Esophagus muscularis mucosa (tissue), 4 donors: ENCODE measurements at places on chromosomes 7 and 10. TPM values are rescaled to one million over a fixed set of nuclear protein-coding genes. Genes with fewer than 3 reads are reported as not detected.

DNA sequence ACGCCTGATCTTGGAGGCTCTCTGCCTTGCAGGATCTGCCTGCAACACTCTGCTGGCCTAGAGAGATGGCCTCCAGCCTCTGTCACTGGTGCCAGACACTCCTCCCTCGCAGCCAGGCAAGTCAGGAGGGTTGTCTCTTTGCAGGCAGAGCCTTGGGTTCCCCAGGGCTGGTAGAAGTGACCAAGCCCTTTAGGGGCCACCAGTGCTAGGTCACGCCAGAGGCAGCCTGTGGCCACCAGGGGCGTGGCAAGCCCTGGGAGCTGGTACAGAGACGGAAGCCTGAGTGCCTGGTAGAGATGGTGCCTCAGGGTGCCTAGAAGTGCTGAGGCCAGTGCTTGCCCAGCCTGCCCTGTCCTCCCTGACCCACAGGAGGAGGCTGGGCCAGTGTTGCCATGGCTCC lies 9.1 kb downstream of the ADCYAP1R1 start:
- no peak for DNase-seq
- H3K27ac ChIP-seq = no peak overlapping the region
- H3K27me3 ChIP-seq = no peaks in the 10 kb centered on the region
- H3K36me3 ChIP-seq = no peaks in the 10 kb centered on the region
- no peak overlapping the region for H3K4me3 ChIP-seq
- no peaks in the 10 kb centered on the region for H3K4me1 ChIP-seq

- H3K27me3 ChIP-seq = no peaks in the 10 kb centered on the region
- no peak overlapping the region for H3K27ac ChIP-seq
- H3K4me1 ChIP-seq = no peaks in the 10 kb centered on the region
- no peak for DNase-seq
- no peak overlapping the region for H3K4me3 ChIP-seq
These were observed 50.8 kb downstream of the C10orf120 start for GRCh38 chr10:122648599-122649428.

DNA sequence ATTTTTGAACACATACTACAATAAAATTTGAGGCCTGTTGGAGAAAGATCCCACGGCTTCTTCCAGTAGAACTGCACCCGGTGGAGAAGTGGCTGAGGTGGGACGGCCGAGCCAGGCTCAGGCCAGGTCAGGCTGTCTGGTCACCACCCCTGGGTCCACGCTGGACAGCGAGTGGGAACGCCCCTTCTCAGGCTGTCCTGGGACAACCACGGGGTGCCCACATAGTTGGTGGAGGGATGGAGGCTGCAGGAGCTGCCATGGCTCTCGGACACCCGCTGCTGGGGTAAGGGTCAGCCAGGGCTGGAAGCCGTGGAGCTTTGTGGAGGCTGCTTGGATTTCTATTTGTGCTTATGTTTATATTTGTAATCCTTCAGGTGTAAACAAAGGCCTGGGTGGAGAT lies 206.5 kb downstream of the DNAJB6 start:
- peaks cover 3% of the 10 kb centered on the region for H3K36me3 ChIP-seq
- no peak overlapping the region for H3K4me3 ChIP-seq
- DNase-seq = no peak
- H3K27ac ChIP-seq = no peak overlapping the region
- H3K27me3 ChIP-seq = no peaks in the 10 kb centered on the region

- DNase-seq = no peak
- H3K4me1 ChIP-seq = peaks cover 52% of the 10 kb centered on the region
- H3K27me3 ChIP-seq = no peaks in the 10 kb centered on the region
- peaks cover 7% of the 10 kb centered on the region for H3K36me3 ChIP-seq
- peak overlapping the region; percentile 61 for H3K27ac ChIP-seq
These were observed 13.7 kb downstream of the CCDC6 start for GRCh38 chr10:59892697-59893096.

DNA sequence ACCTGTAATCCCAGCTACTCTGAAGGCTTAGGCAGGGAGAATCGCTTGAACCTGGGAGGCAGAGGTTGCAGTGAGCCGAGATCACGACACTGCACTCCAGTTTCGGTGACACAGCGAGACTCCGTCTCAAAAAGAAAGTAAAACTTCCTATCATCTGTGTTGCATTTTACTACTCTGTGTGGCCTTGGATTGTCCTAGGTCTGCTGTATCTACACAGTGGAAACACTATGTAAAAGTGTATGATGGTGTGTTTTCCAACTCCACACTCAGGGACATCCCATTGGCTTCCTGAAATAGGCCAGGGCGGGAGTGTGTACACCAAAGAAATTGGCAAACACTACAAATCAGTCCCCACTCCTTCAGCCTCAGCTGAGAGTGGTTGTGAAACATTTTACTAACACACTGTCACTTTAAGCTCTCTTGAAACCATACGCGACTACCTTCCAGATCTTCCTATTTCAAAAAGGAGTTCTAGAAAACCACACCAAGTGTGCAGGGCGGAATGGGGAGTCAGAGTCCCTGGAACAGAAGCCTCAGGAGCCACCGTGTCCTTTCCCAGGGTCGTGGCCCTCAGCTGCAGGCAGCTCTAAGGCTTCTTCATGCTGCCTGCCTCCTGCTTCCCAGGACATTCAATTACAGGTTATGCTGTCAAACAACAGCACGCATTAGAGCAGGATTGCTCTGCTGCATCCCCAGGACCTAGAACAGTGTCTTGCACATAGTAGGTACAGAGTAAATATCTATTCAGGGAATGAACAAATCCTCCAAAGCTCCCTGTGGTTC lies 275.4 kb downstream of the PARD3 start:
- no peaks in the 10 kb centered on the region for H3K36me3 ChIP-seq
- H3K27ac ChIP-seq = peak overlapping the region; percentile 14
- DNase-seq = no peak
- H3K4me3 ChIP-seq = peak overlapping the region; percentile 30
- no peaks in the 10 kb centered on the region for H3K27me3 ChIP-seq

- H3K36me3 ChIP-seq = no peaks in the 10 kb centered on the region
- DNase-seq = no peak
These were observed 150.6 kb downstream of the SLIT1 start for GRCh38 chr10:97034958-97035769.

GRCh38 chr7:30750010-30750409 lies 1.9 kb upstream of the INMT start:
- H3K27me3 ChIP-seq = no peaks in the 10 kb centered on the region
- H3K36me3 ChIP-seq = no peaks in the 10 kb centered on the region
- peaks cover 61% of the 10 kb centered on the region for H3K4me1 ChIP-seq
- DNase-seq = no peak
- peak overlapping the region; percentile 87 for H3K27ac ChIP-seq
- no peak overlapping the region for H3K4me3 ChIP-seq

DNA sequence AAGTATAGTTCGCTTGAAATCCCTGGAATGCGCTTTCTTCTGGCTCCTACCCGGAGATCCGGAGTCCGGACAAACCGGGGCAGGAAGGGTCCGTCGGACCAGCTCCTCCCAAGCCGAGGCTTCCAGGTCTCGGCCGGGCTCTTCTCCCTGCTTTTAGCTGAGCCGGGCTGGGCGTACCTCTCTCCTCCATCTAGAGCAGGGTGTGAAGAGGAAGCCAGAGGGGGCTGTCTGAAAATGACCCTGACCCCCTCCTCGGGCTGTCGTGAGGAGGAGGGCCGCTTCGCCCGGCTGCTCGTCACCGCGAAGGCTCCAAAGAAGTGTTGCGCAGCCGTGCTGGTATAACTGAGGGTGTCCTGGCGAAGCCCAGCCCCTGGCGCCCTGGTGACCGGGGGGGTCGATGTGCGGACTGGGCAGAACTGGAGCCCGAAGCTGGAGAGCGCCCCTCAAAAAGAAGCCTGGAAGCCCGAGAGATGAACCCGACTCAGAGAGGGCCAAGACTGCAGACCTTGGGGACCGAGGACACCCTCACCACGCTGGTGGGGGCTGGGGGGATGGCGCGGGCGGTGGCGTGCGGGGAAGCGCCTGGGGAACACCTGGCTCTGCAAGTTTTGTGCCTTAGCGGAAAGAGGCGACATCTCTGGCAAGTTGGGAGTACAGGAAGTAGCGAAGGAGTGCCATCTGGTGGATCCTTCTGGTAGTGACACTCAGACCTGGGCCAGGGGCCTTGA lies 5.7 kb downstream of the KAZALD1 start:
- DNase-seq = peak; percentile 95
- peak overlapping the region; percentile 58 for H3K4me3 ChIP-seq
- peaks cover 44% of the 10 kb centered on the region for H3K4me1 ChIP-seq
- no peaks in the 10 kb centered on the region for H3K36me3 ChIP-seq

- no peak for DNase-seq
- H3K4me1 ChIP-seq = peaks cover 41% of the 10 kb centered on the region
- no peaks in the 10 kb centered on the region for H3K36me3 ChIP-seq
These were observed 340.3 kb downstream of the FRMD4A start for GRCh38 chr10:13990392-13990805.

DNA sequence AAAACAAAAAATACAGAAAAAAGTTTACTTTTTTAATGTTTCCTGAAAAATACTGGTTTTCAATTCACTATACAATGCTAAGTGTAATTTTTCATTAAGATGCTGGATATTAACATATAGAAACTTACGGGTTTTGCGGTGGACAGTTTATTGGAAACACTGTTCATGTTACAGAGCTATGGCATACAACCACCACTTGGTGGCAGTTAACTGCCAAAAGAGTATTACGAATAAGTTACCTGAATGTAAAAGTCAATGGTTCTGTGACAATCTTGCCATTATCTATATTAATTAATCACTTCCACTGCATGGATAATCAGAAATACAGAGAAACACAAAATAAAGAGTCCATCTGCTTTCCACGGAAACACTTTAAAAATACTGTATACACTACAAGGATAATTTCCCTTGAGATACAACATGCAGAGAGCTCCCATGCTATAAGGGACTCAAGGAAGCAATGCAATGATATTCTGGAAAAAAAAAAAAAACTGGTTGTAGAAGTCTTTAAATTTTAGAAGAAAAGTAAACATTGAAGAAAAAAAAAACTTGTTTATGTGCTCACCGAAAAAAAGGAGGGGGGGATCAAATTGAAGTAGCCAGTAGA lies 97.0 kb downstream of the TPK1 start:
- DNase-seq = no peak
- H3K4me1 ChIP-seq = no peaks in the 10 kb centered on the region
- no peaks in the 10 kb centered on the region for H3K27me3 ChIP-seq
- H3K27ac ChIP-seq = no peak overlapping the region
- no peaks in the 10 kb centered on the region for H3K36me3 ChIP-seq

DNA sequence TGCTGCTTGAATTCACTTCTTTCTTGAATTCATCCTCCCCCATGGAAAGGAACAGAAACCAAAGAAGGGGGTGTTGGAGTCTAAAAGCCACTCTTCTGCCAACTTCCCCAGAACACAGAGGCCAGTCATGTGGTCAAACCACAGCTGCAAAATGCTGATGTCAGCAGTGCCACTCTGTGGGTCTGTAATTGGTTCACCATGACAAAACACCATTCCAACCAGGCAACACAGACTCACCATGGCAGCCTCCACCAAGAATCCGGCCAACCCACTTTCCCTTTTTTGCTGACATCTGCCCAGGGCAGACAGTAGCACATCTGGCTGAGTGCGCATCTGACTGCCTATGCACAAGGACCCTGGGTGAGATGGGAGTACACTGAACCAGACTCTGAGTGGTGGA lies 16.8 kb downstream of the OSBPL3 start:
- no peaks in the 10 kb centered on the region for H3K27me3 ChIP-seq
- DNase-seq = no peak
- no peaks in the 10 kb centered on the region for H3K36me3 ChIP-seq
- no peak overlapping the region for H3K4me3 ChIP-seq
- no peaks in the 10 kb centered on the region for H3K4me1 ChIP-seq

DNA sequence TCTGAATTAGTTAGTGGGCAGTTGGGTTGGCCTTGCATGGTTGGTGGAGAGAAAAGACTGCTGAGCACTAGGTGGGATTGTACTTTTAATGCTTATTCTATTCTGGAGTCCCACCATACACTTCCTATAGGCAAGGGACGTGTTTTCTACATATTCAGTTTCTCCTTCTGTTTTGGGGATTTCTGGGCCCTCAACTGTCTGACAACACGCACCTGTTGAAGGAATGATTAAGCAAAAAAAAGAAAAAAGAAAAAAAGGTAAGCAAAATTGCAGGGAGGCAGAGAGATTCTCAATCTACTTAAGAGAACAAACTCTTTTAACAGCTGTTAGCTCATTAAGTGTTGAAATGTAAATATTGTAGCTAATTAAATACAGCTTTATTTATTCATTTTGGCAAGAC lies 541.3 kb downstream of the CALN1 start:
- no peaks in the 10 kb centered on the region for H3K36me3 ChIP-seq
- H3K27ac ChIP-seq = no peak overlapping the region
- DNase-seq = no peak
- no peak overlapping the region for H3K4me3 ChIP-seq
- H3K27me3 ChIP-seq = no peaks in the 10 kb centered on the region

GRCh38 chr7:66845379-66846095 lies 75.5 kb upstream of the TMEM248 start:
- H3K4me3 ChIP-seq = peak overlapping the region; percentile 64
- DNase-seq = no peak
- no peaks in the 10 kb centered on the region for H3K27me3 ChIP-seq

- H3K4me3 ChIP-seq = peak overlapping the region; percentile 80
- no peak for DNase-seq
- H3K4me1 ChIP-seq = peaks cover 32% of the 10 kb centered on the region
These were observed 579 bp downstream of the IDI1 start for GRCh38 chr10:1048349-1048731.

- peaks cover 26% of the 10 kb centered on the region for H3K4me1 ChIP-seq
- DNase-seq = no peak
- H3K36me3 ChIP-seq = no peaks in the 10 kb centered on the region
- H3K4me3 ChIP-seq = no peak overlapping the region
These were observed 102.1 kb upstream of the ANLN start for GRCh38 chr7:36287371-36288241.

DNA sequence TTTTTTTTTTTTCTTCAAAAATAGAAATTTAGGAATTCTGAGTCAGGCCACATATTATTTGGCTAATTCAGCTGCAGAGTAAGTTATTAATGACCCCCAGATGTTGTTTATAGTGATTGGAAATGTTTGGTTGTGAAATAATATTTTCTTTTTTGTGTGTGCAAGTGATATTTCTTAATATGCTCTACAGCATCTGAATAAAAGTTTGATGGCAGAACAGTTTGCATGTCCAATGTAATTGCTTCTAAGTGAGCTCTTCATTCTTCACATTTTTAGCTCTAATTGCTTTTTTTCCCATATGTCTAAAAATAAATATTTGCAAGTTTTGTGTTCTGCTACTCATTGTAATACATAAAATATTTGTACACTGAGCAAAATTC lies 116.0 kb downstream of the ARID5B start:
- DNase-seq = no peak
- H3K27me3 ChIP-seq = no peaks in the 10 kb centered on the region
- peaks cover 54% of the 10 kb centered on the region for H3K4me1 ChIP-seq
- no peak overlapping the region for H3K4me3 ChIP-seq
- no peaks in the 10 kb centered on the region for H3K36me3 ChIP-seq

The PARP12 gene
- total RNA-seq = 23.7 TPM

The TWIST1 gene
- total RNA-seq = 15.9 TPM

The DLX6 gene
- total RNA-seq = not detected

The PDZD7 gene
- under 0.01 TPM for total RNA-seq

The OR6B1 gene
- not detected for total RNA-seq

The BICC1 gene
- total RNA-seq = 19.1 TPM

The RPP38 gene
- total RNA-seq = 16.2 TPM

The CALY gene
- 3.6 TPM for total RNA-seq

The HOXA6 gene
- total RNA-seq = 0.92 TPM

The SEMA4G gene
- 1.7 TPM for total RNA-seq

The LRIT1 gene
- total RNA-seq = not detected

The WEE2 gene
- not detected for total RNA-seq

The DNAH11 gene
- 8.7 TPM for total RNA-seq

The HOGA1 gene
- 0.45 TPM for total RNA-seq

The ST7 gene
- total RNA-seq = 16.9 TPM

The NEUROG3 gene
- total RNA-seq = 0.66 TPM

The LRRC4 gene
- 1.3 TPM for total RNA-seq

The SLC16A9 gene
- total RNA-seq = not detected
